ENCODE measurements at places on chromosomes 12 and 14. TPM values are rescaled to one million over a fixed set of nuclear protein-coding genes. Genes with fewer than 3 reads are reported as not detected.

The NTF3 gene
- total RNA-seq = 10.7 TPM

The CLMN gene
- total RNA-seq = 3.7 TPM

- DNase-seq = peak; percentile 94
Measured at GRCh38 chr12:538731-539539, 79.2 kb downstream of the B4GALNT3 start.

DNA sequence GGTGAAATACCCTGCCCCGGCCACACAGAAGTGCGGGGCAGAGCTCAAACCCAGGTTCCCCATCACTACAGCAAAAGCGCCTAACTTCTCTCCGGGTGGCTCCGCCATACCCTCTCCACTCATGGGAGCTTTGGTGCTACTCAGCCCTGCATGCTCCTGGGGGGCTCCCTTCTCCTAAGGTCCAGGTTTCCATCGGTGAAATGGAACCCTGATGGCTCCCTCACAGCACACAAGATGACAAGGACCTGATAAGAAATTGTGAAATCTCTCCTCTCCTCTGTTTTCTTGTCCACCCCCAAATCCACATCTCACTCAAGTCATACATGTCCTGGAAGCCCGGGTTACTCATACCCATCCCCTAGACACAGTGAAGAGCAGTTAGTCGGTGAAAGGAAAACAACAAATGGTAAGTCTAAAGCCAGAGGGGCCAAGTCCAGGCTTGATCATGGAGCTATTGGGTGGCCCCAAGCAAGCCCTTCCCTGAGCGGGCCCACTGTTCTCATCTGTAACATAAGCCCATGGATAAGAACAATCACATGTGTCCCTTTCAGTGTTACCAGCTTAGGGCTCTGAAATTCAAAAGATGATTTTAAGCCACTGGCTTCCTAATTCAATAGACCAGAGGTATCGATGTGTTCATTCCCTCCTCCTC, 317.5 kb downstream of the BCL11B start:
- DNase-seq = no peak
